Stimulated activated CD4-positive, alpha-beta T cell treated with anti-CD3 and anti-CD28 coated beads, Interleukin-4, amount 100 ng/mL, for 24 hours (primary cell): ENCODE measurements at places on chromosomes 11 and 22.

DNA sequence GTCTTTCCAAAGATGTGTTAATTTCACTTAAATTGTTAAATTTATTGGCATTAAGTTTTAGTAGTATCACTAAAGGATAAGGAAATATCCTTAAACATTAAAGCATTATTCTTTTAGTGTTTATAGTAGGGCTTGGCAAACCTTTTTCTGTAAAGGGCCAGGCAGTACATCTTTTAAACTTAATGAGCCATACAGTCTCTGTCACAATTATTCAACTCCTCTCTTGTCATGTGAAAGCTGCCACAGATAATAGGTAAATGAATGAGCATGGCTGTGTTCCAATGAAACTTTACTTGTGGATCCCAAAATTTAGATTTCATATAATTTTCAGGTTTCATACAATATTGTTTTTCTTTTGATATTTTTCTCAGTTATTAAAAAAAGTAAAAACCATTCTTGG is 268.2 kb upstream of the C11orf87 start:
- no peak for DNase-seq

GRCh38 chr11:78429209-78429608 is 11.6 kb upstream of the GAB2 start:
- DNase-seq, result no peak

GRCh38 chr22:28052825-28053269 is 133.8 kb upstream of the PITPNB start:
- DNase-seq, result no peak

DNA sequence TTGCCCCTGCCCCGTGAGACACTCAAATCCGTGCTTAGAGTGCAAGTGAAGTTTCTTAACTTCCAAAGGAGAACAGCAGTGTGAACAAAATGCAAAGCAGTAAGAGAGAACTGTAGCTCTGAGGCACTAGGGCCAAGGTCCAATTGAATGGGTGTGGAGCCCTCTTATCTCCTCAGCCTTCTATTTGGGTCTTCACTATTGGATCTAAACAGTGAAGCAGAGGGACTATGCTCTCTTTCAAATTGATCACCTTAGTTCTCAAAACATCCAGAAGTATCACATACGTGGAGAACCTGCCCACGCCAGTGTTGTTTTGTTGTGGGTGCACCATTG is 49.6 kb downstream of the C22orf31 start:
- DNase-seq, result no peak

- no peak for DNase-seq
These were observed 1399.9 kb downstream of the BRD1 start for GRCh38 chr22:48427731-48428211.

DNA sequence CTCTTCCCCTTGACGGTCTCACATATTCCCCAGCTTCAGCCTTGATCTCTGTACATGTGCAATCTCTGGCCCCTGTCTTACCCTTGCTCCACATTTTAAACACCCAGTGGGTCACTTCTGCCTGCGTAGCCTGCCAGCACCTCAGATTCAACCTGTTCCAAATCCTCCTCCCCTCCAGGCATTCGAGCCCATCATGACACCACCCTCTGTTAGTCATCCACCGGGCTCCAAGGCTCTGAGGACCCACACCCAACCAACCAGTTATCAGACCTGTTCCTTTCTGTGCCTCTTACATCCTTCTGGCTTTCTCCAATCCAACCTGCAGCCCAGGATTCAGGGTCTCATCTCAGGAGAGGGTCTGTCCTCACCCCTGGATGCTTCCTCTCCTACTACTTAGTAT is 119.8 kb upstream of the TBCEL start:
- DNase-seq, result no peak

GRCh38 chr11:14938936-14939335 is 33.2 kb downstream of the CALCA start:
- DNase-seq, result no peak

- peak; percentile 57 for DNase-seq
These were observed 11.3 kb upstream of the GDPD5 start for GRCh38 chr11:75536786-75537641.
